ENCODE measurements at places on chromosomes 7 and 10. TPM values are rescaled to one million over a fixed set of nuclear protein-coding genes. Genes with fewer than 3 reads are reported as not detected.

PLCE1 gene
- total RNA-seq: 3.5 TPM

TMEM270 gene
- not detected for total RNA-seq

TAS2R38 gene
- total RNA-seq: not detected

NME8 gene
- not detected for total RNA-seq

PDE6C gene
- not detected for total RNA-seq

ANXA11 gene
- total RNA-seq: 203 TPM

MMD2 gene
- not detected for total RNA-seq

TDRD1 gene
- not detected for total RNA-seq

ANKRD30A gene
- total RNA-seq: not detected

PSD gene
- total RNA-seq: 0.67 TPM

SUGCT gene
- total RNA-seq: 3.1 TPM

WIPF3 gene
- total RNA-seq: under 0.01 TPM

GPER1 gene
- total RNA-seq: 4.2 TPM

DOCK1 gene
- 21.0 TPM for total RNA-seq

PIK3CG gene
- not detected for total RNA-seq

ABCF2 gene
- 67.9 TPM for total RNA-seq

ANKRD1 gene
- total RNA-seq: 6.5 TPM

CRYGN gene
- total RNA-seq: not detected

IRF5 gene
- 0.45 TPM for total RNA-seq

CUZD1 gene
- total RNA-seq: 0.45 TPM

NPC1L1 gene
- not detected for total RNA-seq

ZNF487 gene
- 1.9 TPM for total RNA-seq

MYOZ1 gene
- 0.15 TPM for total RNA-seq

INSIG1 gene
- 697 TPM for total RNA-seq

RAB19 gene
- total RNA-seq: not detected

NKX2-3 gene
- total RNA-seq: not detected

HHEX gene
- total RNA-seq: 1.6 TPM

LMOD2 gene
- total RNA-seq: not detected

SHH gene
- total RNA-seq: not detected

NYAP1 gene
- total RNA-seq: 1.8 TPM

CCDC172 gene
- not detected for total RNA-seq

BLOC1S2 gene
- total RNA-seq: 24.0 TPM

TWIST1 gene
- total RNA-seq: 29.6 TPM

TRIM50 gene
- total RNA-seq: not detected

CCDC126 gene
- 2.8 TPM for total RNA-seq

ASB15 gene
- not detected for total RNA-seq

RNF133 gene
- not detected for total RNA-seq

MACC1 gene
- under 0.01 TPM for total RNA-seq

AKR1E2 gene
- total RNA-seq: 4.2 TPM

SNCG gene
- 18.3 TPM for total RNA-seq

TRIM74 gene
- under 0.01 TPM for total RNA-seq

AGK gene
- total RNA-seq: 28.7 TPM

CPN1 gene
- not detected for total RNA-seq

GNAT3 gene
- not detected for total RNA-seq

ABCB1 gene
- not detected for total RNA-seq

IQUB gene
- total RNA-seq: not detected

HOXA13 gene
- total RNA-seq: not detected

ADIRF gene
- total RNA-seq: 21.7 TPM

DNAJB6 gene
- total RNA-seq: 135 TPM

AGBL3 gene
- 0.15 TPM for total RNA-seq

SPDYE6 gene
- total RNA-seq: not detected

PRTFDC1 gene
- total RNA-seq: 23.9 TPM

CYP26A1 gene
- total RNA-seq: not detected

PILRA gene
- not detected for total RNA-seq

SEMA4G gene
- 2.2 TPM for total RNA-seq

SNX8 gene
- 21.5 TPM for total RNA-seq

BMPER gene
- 0.74 TPM for total RNA-seq

TMEM184A gene
- under 0.01 TPM for total RNA-seq

TMEM176A gene
- total RNA-seq: 0.15 TPM
